IMR-90 (cell line): ENCODE measurements at places on chromosomes 2 and 18. TPM values are rescaled to one million over a fixed set of nuclear protein-coding genes. Genes with fewer than 3 reads are reported as not detected.
A peak's percentile ranks its signal among the peaks of the same experiment; 100 is the strongest.

GRCh38 chr2:46131-46470 is 204 bp downstream of the FAM110C start:
- no peak for DNase-seq

DNA sequence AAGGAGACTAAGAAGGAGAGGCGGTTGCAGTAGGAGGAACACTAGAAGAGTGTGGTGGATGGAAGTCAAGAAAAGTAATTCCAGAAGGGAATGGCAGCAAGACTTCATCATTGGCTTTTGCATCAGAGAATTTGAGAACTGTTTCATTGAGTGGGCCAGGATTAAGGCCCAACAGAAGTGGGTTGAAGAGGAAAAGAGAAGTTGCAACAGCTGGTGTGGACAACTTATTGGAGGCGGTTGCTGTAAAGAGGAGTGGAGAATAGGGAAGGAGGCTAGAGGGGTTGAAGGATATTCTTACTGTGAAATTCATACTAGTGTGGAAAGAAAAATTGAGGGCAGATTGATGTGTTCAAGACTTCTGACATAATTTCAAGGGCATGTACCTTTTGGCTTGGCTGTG is 168.7 kb upstream of the FN1 start:
- DNase-seq = no peak

- no peak for DNase-seq
Observed at GRCh38 chr18:34329840-34330239, 105.1 kb upstream of the NOL4 start.

- DNase-seq = peak; percentile 66
Observed at GRCh38 chr2:230134496-230135129, 65.9 kb upstream of the SLC16A14 start.

GRCh38 chr2:15674637-15675455 is 83.2 kb downstream of the DDX1 start:
- DNase-seq = no peak

The STON1 gene
- 5.7 and 6.9 TPM in 2 replicates for total RNA-seq

GRCh38 chr2:74551530-74551929 is 2.2 kb downstream of the LOXL3 start:
- DNase-seq = no peak

The ARL4C gene
- total RNA-seq = 7.7 and 12.5 TPM in 2 replicates

DNA sequence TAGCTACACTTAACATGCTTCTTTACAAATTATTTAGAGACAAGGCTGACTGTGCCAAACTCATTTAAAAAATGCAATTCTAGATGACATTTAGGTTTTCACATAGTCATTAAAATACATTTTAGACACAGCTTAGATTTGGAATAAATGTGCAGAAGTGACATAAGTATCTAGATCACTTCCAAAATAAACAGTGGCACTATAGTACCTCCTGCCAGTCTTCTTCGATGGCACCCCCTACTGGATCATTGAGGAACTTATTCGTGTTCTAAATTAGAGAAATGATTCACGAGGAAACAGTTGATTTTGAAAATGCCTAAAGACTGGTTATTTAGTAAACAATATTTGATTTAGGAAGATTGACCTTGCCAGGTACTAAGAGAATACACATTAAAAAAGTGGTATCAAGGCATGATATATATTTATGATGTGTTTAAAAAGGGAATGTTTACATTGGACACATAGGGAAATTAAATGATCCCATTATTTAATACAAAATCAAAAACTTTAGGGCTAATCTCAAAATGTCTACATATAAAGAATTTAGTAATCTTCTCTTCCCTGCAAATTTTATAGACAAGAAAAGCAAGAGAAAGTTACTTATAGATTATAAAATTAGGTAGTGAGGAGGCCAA is 323.9 kb downstream of the XIRP2 start:
- DNase-seq = peak; percentile 66

The DSC1 gene
- total RNA-seq = not detected in 2 replicates

The ACOXL gene
- total RNA-seq = not detected in 2 replicates

The NTSR2 gene
- total RNA-seq = not detected in 2 replicates

- no peak for DNase-seq
Observed at GRCh38 chr18:52499644-52500043, 159.6 kb downstream of the DCC start.

DNA sequence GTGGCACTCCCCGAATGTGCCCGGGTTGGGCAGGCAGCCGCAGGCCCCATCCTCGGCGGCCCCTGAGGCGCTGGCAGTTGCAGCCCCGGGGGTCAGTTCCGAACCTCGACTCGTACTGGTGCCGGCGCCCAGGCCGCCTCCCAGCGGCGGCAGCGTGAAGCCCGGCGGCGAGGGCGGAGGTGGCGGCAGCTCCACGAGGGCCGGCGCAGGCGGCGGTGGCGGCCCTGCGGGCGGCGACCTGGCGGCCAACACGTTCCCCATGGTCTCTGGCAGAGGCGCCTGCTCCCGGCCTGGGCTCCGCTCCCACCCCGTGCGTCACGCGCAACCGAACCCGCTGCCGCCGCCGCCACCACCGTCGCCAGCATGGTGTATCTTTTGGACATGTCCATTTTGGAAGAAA is 196.3 kb downstream of the CCDC74A start:
- no peak for DNase-seq

The DNAH7 gene
- 0.28 and 0.36 TPM in 2 replicates for total RNA-seq

DNA sequence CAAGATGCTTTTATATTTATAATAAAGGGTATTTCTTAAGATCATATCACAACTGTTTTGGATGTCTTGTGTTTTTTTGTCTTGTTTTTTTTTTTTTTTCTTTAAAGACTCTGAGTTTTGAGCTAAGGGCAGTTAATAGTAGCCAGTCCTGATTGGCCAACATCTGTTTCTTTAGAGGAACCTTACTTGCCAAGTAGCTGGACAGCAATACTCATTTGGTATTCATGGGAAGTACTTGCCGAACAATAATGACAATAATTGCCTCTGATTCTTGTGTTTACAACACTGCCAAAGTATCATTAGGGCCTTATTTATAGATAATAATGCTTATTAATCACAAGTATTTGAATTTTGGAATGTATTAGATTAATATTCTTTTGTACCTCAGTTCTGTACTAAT is 17.1 kb upstream of the POU3F3 start:
- no peak for DNase-seq

The LOXL3 gene
- total RNA-seq = 14.2 and 17.9 TPM in 2 replicates

- peak; percentile 61 for DNase-seq
Observed at GRCh38 chr2:172449911-172450550, 22.6 kb downstream of the ITGA6 start.

The CTAGE1 gene
- under 0.01 TPM in 1 of 2 replicates, not detected in the other for total RNA-seq

DNA sequence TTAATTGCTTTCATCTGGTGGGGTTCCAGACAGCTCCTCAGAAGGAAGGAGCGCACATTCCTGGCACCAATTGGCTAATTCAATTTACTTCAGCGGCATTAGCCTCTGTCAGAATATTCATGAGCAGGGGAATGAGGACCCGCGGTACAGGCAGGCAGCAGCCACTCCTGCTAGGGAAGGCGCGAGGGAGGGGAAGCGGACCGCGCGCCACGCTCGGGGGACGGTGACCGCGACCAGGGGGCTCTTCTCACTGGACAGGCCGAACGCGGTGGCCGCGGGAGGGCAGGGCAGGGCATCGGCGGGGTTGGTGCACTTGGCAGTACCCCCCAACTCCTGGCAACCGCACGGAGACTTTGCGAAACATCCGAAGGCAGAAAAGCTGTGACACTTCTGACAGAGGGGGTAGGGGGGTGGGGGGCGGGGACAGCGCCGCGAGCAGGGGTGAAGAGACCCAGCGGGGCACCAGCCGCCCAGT is at the start of gene CDH20:
TSS of gene CDH20 (plus strand) at position 160 of the 475 bp plus-strand sequence.
- no peak for DNase-seq

DNA sequence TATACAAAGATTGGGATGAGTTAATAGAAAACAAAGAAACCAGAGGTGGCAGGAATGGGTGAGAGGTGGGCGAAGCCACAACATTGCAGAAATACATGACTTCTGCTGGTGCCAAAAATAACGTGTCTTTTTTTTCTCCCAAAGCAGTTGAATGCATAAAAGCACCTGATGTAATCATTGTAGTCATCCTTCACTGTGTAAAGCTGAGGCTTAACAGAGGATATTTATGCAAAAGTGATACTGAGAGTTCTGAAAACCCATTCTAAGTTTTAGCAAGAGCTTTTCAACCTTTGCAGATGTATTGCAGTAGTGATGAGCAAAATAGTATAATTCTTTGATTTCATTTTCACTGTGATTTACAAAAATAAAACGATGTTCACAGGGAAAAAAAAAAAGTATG is 173.0 kb downstream of the PTGR3 start:
- DNase-seq = peak; percentile 27

DNA sequence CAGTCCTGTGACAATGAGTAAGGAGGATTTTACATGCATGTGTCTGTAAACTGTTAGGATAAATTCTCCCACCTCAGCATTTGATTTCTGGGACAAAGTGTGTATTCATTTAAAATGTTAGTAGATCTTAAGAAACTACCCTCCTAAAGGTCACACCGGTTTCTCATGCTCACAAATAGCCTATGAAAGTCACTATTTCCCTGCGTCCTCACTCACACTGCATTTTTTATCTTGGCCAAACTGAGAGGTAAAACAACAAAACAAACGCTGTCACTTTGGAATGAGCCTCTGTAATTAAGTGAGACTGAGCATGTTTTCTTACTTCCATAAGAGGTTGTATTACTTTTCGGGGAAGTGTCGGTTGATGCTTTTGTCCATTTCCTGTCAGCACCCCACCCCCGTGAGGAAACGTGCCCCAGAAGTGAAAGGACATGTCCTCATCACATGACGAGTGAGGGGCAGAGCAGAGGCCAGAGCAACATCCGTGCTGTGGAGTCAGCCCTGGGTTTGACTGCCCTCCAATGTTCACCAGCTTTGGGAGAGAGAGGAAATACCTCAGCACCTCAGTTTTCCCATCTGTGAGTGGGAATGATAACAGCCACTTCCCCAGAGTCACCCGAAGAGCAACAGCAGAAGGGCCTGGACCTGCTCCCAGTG is 3.1 kb downstream of the GYPC start:
- DNase-seq = peak; percentile 73

DNA sequence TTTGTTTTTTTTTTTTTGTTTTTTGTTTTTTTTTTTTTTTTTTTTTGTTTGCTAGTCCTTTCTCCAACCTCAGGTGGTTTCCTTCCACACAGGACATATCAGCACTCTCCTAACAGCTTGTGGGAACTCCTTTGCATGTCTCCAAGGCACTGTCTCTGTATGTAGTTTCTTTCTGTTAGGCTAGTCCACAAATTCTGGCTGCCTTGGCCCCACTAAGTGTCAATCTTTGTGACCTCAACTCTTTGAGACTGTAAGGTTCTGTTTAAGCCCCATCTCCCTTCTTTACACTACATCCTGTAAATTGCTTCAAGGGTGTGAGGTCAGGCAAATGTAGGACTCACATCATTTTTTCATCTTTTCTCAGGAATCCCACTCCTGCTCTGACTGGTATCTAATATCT is 85.1 kb downstream of the NCOA1 start:
- no peak for DNase-seq

GRCh38 chr2:241946306-241947003 is 76.9 kb downstream of the RTP5 start:
- DNase-seq = no peak

- DNase-seq = no peak
Observed at GRCh38 chr2:8408560-8409460, 273.0 kb upstream of the ID2 start.

- DNase-seq = no peak
Observed at GRCh38 chr18:9191658-9192256, 55.2 kb downstream of the ANKRD12 start.

The TEKT4 gene
- not detected in 2 replicates for total RNA-seq

GRCh38 chr18:48634491-48634890 is 95.7 kb downstream of the CTIF start:
- no peak for DNase-seq

The DOK6 gene
- total RNA-seq = 2.7 and 3.9 TPM in 2 replicates

DNA sequence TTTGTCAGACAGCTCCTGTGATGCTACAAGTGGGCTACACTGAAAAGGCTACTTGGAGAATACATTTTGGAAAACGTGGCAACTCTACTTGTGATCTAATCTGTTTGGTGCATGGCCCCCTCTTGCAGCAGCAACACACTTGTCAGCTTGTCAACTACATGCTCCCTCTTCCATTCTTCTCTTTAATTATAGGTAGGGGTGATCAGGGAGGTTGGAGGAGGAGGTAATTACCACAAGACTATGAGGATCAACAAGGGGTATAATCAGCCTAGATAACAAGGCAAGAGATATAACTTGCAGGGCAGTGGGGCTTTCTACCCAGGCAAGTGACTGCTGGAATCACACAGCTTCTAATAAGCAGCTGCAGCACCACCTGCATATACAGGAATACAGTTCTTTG is 104.9 kb downstream of the ACVR1 start:
- no peak for DNase-seq

The HOXD3 gene
- not detected in 2 replicates for total RNA-seq

DNA sequence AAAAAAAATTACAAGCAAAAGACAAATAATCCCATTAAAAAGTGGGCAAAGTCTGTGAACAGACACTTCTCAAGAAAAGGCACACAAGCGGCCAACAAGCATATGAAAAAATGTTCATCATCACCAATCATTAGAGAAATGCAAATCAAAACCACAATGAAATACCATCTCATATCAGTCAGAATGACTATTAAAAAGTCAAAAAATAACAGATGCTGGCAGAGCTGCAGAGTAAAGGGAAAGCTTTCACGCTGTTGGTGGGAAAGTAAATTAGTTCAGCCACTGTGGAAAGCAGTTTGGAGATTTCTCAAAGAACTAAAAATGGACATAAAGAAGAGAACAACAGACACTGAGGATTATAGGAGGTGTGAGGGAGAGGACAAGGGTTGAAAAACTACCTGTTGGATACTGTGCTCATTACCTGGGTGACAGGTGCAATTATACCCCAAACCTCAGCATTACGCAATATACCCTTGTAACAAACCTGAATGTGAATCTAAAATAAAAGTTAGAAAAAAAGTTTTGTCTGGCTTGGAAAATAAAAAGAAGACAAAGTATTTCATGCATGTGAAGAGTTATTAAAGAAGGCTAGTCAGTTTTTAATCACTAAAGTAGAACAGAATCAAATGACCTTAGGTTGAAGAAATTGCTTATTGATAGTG is 8.7 kb upstream of the ACSL3 start:
- DNase-seq = no peak

DNA sequence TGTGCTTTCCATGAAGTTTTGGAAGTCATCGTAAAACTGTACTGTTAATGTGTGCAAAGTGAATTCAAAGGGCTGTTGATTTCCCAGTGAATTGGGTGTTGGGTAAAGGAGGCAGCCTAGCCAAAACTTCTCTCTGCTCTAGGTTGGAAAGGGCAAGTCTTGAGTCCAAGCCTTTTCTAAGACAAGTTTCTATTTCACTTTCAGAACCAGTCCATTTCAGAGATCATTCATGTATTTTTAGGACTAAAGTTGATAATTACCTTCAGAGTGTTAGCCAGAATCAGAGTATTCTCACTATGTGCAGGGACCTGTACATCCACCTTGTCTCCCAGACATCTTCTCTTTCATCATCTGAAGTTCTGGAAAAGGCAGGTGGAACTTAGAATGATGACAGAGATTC is 636.1 kb upstream of the KLHL29 start:
- no peak for DNase-seq

- DNase-seq = peak; percentile 95
Observed at GRCh38 chr2:142874293-142874814, 3.1 kb upstream of the KYNU start.

DNA sequence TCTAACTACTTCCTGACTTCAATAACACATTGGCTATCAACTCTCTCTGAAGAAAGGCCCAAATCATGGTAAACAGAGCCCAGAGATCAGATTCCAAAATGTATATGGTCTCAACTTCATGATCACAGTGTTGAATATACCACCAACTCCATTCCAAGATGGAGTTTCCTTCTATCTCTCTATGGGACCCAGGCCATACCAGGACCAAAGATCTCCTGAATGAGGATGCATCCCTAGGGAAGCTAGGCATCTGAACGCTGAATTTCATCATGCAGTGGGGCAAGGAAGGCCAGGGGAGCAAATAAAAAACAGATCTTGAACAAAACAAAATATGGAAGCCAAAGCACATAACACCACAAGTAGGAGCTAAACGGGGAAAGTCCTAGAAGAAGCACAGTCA is 320.7 kb upstream of the PKDCC start:
- DNase-seq = no peak
